ENCODE measurements at places on chromosomes 5 and 9. TPM values are rescaled to one million over a fixed set of nuclear protein-coding genes. Genes with fewer than 3 reads are reported as not detected.

TARS1 gene
- total RNA-seq: 83.3 TPM

SLC4A9 gene
- under 0.01 TPM for total RNA-seq

HAVCR2 gene
- 7.0 TPM for total RNA-seq

DNA sequence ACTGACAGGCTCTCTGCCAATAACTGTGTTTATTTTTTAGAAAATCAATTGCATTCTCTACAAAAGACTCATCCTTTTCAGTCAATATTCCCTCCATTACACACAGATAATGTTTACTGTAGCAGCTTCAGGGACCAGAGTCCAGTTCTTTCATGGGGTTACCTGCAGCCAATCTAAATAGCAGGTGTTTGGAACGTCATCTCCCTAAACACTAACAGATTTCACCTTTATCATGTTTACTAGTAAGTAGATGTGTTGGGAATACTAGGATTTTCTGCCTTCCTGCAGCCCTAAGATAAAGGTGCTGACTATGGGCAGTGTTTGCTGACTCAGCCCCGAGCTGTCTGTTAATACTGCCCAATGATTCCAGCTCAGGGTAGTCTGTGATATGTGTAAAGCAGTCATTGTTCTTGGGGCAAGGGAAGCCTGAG lies 447.0 kb downstream of the KIF4B start:
- no peak for DNase-seq

- DNase-seq: no peak
Observed at GRCh38 chr5:38307845-38308244, 49.5 kb downstream of the EGFLAM start.

DNA sequence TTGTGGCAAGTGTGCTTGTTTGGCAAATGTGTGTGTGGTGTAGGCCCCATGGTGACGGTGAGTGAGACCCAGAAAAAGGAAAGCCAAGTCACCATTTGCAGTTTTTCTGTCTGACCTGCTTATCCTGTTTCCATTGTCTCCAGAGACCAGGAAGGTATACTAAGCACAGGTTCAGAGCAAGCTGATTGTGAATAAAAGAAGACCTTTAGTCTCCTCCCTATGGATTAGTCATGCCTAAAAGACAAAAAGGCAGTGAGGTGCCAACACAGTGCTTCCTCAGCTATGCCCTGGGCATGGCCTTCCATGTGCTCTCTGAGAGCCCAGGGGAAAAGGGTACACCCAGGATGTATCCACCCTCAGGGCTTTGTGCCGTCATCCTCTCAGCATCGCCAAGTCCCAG lies 49.2 kb upstream of the SHOC1 start:
- DNase-seq: no peak

DNA sequence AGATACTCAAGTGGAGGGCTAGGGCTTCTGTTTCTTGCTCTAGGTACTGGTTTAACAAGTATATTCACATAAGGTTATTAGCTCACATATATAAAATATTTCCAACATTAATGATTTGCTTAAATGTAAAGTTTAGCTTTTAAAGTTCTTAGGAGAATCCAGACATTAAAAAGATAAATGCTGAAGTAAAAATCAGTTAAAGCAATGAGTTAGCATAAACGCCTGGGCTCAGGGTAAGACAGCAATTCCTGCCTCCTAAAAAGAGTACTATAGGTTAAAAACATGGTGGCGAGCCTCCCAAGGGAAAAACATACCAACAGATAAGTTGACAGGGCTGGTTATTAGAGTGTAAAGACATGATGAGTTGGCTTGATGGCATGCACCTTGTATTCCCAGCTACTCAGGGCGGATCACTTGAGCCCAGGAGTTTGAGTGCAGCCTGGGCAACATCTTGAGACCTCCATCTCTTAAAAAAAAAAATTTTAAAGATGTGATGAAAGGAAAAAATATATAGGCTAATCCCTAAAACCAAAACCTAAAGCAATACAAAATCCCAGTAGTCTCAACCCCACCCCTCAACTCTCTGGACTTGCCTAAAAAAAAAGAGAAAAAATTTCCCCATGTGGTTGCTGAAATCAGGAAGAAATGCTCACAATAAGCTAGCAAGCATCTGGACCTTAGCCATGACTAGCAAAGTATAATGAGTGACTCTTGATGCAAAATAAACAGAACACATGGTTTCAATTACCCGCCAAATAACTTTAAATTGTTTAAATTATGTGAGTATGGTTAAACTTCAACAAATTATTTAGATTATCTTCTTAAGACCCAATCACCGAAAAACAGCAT lies 3.6 kb downstream of the GOLPH3 start:
- DNase-seq: no peak
